ENCODE measurements at places on chromosomes 7 and 10. TPM values are rescaled to one million over a fixed set of nuclear protein-coding genes. Genes with fewer than 3 reads are reported as not detected.

The MCM10 gene
- total RNA-seq, result 21.3 TPM

The SUN1 gene
- total RNA-seq, result 61.7 TPM

The UTF1 gene
- not detected for total RNA-seq

The FKBP14 gene
- total RNA-seq, result 8.9 TPM

The AP3M1 gene
- 35.4 TPM for total RNA-seq

The SPDYE9 gene
- total RNA-seq, result not detected

The CDC14C gene
- 0.05 TPM for total RNA-seq

The TMEM196 gene
- total RNA-seq, result not detected

The PCLO gene
- 0.88 TPM for total RNA-seq

The SP8 gene
- total RNA-seq, result not detected

The UNCX gene
- total RNA-seq, result not detected

The BMS1 gene
- 27.2 TPM for total RNA-seq

The CUZD1 gene
- total RNA-seq, result 1.4 TPM

The ANKRD61 gene
- total RNA-seq, result 0.53 TPM

The FGFBP3 gene
- total RNA-seq, result 2.7 TPM

The AGR2 gene
- 104 TPM for total RNA-seq

The HOXA11 gene
- total RNA-seq, result 0.70 TPM

The KAZALD1 gene
- 3.0 TPM for total RNA-seq

The TFAM gene
- 64.7 TPM for total RNA-seq

All from A549 treated with GW870086 at 1 μM for 4 hours (cell line).